Stimulated activated CD8-positive, alpha-beta memory T cell treated with anti-CD3 and anti-CD28 coated beads, Interleukin-2, amount 100 ng/mL, for 1 hour (primary cell): ENCODE measurements at places on chromosomes 11 and 22.

- no peak for DNase-seq
Observed at GRCh38 chr22:31340360-31340759, 5.8 kb downstream of the PATZ1 start.

- peak; percentile 92 for DNase-seq
Observed at GRCh38 chr11:819943-820649, 1.4 kb downstream of the PNPLA2 start.

DNA sequence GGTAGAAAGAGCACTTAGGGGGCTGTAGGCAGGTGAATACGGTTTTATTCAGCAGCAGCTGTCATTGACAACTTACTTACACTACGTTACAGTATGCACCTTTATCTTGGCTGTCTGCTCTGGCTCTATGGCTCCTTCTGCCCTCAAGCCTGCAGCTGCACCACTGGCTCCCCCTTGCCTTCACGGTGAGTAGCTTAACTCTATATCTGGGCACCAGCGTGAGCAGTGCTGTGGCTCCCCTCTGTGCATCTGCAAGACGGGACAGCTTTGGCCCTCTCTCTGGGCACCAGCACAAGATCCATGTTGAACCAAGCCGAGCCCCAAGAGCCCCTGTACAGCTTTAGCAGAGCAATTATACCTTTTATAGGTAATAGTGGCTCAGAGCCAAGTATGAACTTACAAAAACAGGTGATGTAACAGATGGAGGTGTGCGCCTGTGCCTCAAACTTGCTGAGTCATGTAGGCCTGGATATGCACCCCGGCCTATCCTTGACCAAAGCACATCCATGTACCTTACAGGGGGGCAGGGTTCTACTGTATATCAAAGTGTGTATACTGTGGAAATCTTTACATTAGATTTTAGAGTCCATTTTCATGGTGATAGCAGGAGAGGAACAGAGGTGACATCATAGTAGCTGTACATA is 96.9 kb upstream of the CTSC start:
- DNase-seq = no peak

- no peak for DNase-seq
Observed at GRCh38 chr11:39741066-39741465, 1718.4 kb downstream of the LRRC4C start.
